ENCODE measurements at places on chromosomes 12 and 14. TPM values are rescaled to one million over a fixed set of nuclear protein-coding genes. Genes with fewer than 3 reads are reported as not detected.

FOXA1 gene
- total RNA-seq: not detected

SLC5A8 gene
- total RNA-seq: not detected

DNA sequence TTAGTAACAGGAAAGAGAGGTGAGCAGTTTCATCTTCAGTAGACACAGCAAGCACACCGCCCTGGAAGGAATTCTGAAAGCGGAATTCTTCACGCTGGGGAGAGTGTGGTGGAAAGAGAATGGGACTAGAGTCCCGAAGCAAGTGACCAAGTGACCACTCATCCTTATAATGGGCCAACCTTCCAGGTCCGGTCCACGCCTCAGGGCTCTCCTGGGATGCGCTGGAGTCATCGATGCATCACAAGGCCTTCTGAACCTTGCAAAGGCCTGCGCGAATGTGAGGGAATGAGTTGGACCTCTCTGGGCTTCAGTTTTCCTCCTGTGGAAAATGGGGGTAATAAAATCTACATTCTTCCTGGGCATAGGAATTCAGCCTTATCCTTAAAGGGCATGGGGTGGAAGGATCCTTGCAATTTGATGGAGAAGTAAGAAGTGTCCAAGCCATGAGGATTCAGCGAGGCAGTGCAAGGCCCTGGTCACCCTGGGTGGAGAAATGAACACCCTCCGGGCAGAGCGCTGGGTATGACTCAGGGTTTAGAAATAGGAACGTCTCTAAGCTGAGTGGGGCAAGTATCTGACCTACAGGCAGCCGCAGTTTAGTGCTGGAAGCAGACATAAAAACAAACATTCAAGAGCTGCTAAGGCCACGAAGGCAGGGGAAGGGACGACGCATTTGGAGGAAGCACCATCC, 97.7 kb downstream of the SETD3 start:
- no peak overlapping the region for H3K27ac ChIP-seq
- no peaks in the 10 kb centered on the region for H3K36me3 ChIP-seq
- peaks cover 6% of the 10 kb centered on the region for H3K4me1 ChIP-seq

GRCh38 chr14:72638021-72638420, 255.9 kb downstream of the DPF3 start:
- peaks cover 35% of the 10 kb centered on the region for H3K27me3 ChIP-seq
- H3K36me3 ChIP-seq: peaks cover 9% of the 10 kb centered on the region
- peaks cover 13% of the 10 kb centered on the region for H3K4me1 ChIP-seq
- no peak overlapping the region for H3K27ac ChIP-seq
